Coronary artery (tissue), 2 donors: ENCODE measurements at places on chromosomes 7 and 10.
A peak's percentile ranks its signal among the peaks of the same experiment; 100 is the strongest.

DNA sequence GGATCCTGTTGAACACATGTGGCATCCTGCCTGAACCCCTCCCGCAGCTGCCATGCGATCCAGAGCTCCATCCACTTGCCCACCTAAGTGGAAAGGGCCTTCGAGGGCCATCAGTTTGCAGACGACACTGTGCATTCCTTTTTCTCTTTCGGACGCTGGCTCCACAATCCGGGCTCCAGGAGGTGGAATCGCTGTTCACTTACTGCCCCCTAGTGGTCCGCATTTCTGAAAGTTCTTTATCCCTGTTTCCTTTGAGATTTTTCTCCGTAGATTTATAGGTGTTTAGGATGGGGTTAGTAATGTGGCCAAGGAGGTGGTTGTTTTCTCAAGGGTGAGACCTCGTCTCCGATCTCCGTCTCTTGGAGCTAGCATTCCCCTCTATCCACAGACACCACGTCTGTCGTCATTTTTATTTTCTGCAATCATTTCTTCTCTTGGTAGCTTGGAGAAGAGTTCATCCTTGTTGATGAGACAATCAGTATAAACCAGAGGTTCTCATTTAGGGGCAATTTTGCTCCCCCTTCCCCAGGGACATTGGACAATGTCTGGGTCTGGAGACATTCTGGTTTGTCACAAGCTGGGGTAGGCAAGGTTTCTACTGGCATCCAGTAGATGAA, 204.6 kb downstream of the ARHGAP21 start:
- DNase-seq = no peak

DNA sequence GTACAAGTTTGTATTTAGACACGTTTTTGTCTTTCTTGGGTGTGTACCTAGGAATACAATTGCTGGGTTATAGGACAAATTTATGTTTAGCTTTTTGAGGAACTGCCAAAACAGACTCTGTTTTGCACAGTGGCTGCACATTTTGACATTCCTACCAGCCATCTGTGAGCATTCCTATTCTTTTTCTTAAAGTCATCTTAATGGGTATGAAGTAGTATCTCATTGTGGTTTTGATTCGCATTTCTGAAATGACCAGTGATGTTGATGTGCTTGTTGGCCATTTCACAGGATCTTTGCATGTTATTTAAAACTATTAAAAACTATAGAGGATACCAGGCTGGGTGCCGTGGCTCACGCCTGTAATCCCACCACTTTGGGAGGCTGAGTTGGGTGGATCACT, 32.6 kb upstream of the IL15RA start:
- no peak for DNase-seq

GRCh38 chr10:60417024-60417423, 27.3 kb upstream of the ANK3 start:
- DNase-seq = no peak

GRCh38 chr7:68676813-68677535, 921.3 kb upstream of the AUTS2 start:
- no peak for DNase-seq

DNA sequence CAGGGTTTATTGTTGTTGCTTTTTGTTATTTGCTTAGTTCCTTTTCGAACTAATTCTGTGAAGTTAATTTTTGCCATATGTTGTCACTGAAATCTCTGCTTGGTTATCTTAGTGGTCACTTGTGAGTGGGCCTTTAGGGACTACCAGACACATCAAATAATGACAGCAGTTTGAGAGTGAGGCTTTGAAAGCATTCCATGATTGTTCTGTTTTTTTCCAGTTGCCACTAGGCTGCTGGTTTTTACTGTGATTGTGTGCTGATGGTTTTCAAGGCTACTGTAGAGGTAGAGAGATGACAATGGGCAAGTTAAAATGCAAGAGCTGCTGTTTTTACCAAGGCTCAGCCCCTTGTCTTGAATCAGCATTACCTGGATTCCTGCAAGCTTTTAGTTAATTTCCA, 20.0 kb downstream of the SEPTIN7 start:
- no peak for DNase-seq

DNA sequence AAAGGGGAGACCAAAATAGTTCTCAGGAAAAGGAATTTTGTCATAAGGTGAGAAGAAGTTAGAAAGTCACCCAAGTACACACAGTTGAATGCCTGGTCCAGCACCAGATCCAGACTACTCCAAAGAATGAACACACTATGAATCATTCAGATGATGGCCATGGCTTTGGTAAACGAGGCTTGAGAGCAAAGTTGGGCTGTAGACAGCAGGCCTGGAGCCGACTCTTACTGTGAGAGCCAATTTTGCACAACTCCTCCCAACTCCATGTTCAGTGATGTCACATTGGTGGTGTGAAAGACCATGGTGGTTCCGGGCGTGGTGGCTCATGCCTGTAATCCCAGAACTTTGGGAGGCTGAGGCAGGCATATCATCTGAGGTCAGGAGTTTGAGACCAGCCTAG, 131.6 kb downstream of the PKD1L1 start:
- DNase-seq = no peak

- no peak for DNase-seq
These were observed 7.2 kb upstream of the MBL2 start for GRCh38 chr10:52779541-52780390.

DNA sequence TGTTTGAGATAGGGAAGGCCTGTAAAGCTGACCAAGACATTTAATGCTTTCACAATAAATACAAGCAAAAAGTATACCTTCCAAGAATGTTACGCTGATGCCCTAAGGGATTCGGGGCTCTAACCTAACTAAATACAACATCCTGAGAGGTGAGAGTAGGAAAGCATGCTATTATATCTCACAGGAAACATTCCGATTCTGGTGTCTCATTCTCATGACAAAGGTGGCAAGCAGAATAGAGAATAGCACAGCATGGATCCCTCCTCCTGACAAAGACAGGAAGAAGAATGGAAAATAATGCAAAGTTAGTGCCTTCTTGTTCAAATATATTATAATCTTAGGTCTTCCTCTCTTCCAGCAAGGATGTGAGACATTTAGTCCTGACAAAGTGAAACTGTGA, 504.3 kb downstream of the TFEC start:
- DNase-seq = no peak

- DNase-seq = no peak
These were observed 24.5 kb downstream of the FAM171A1 start for GRCh38 chr10:15346440-15347141.

DNA sequence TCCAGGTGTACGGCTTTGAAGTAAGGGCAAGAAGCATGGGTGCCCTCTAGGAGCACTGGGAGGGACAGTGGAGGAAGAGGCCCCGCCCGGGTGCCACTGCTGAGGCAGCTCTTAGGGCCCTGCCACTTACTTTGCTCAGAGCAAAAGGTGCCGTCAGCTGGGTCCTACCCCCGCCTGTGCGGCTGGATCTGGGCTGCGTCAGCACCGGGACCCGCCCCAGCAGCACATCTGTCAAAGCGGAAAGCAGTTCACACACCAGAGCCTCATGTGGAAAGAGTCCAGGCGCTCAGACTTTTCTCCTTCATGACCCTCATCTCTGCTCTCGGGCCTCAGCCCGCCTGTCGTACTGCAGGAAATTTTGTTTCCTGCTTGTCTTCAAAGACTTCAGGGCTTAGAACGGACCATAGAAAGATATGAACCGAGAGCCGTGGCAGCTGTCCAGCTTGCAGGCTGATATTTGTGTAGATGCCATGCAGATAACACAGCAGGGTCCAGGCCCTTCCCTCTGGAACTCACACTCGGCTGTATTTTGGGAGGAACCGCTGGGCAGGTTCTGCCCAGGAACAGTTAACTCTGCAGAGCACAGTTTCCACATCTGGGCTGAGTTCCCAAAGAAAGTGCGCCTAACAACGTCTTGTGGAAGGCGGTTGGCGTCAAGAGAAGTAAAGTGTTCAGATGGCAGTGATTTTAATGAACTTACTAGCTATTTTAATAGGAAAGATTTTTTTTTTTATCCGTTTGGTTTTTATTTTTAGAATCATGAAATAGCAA, 44.3 kb upstream of the PRKAR1B start:
- peak; percentile 86 for DNase-seq

- DNase-seq = no peak
These were observed 88.2 kb upstream of the TMEM72 start for GRCh38 chr10:44822966-44823365.

DNA sequence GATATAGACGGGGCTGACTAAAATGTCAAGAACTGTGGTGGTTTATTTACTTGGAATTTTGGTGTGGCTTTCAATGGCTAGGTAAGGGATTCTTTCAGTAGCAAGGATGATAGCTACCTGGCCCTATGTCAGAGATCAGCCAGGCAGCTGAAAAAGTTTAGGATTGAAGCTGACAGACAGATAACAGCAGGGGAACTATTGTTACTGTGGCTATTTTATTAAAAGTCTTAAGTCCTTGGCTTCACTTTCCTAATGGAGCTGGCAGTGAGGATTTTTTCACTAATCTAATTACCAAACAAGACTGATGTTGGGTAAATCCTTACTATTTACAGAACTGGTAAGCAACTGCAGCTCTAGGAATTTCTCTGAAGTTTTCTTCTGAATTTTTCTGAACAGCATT, 72.4 kb upstream of the ANLN start:
- no peak for DNase-seq

- no peak for DNase-seq
These were observed 505.1 kb downstream of the TCERG1L start for GRCh38 chr10:130806426-130806825.

GRCh38 chr10:12847361-12847975, 154.0 kb downstream of the CCDC3 start:
- no peak for DNase-seq

DNA sequence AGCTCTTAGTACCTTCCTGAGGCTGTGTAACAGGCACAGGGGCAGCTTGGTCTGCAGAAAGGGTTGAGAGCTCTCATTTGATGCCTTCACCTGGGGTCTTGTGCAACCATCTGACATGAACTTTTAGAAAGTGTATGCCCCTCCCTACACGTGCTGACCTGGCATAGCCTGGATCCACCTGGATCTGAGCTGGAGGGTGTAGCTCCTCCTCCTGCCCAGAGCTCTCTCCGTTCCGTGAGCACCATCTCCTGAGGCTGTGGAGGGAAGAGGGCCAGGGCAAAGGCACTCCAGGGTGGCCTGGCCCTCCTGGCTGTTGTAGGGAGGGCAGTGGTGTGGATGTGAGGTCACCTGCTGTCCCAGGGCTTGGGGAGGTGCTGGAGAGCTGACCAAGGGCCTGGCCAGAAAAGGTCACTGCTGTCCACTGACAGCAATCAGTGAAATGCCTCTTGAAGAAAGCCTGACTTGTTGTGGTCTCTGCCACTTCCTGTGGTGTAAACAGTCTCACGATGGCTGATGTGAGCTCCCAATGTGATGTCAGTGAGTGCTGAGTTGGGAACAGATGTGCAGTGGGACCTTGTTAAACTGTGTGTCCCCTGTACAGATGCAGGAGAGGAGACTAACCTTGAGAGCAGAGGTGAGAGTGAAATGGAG, 23.0 kb downstream of the AMZ1 start:
- no peak for DNase-seq

GRCh38 chr7:72279203-72279602, 132.9 kb downstream of the CALN1 start:
- DNase-seq = no peak

DNA sequence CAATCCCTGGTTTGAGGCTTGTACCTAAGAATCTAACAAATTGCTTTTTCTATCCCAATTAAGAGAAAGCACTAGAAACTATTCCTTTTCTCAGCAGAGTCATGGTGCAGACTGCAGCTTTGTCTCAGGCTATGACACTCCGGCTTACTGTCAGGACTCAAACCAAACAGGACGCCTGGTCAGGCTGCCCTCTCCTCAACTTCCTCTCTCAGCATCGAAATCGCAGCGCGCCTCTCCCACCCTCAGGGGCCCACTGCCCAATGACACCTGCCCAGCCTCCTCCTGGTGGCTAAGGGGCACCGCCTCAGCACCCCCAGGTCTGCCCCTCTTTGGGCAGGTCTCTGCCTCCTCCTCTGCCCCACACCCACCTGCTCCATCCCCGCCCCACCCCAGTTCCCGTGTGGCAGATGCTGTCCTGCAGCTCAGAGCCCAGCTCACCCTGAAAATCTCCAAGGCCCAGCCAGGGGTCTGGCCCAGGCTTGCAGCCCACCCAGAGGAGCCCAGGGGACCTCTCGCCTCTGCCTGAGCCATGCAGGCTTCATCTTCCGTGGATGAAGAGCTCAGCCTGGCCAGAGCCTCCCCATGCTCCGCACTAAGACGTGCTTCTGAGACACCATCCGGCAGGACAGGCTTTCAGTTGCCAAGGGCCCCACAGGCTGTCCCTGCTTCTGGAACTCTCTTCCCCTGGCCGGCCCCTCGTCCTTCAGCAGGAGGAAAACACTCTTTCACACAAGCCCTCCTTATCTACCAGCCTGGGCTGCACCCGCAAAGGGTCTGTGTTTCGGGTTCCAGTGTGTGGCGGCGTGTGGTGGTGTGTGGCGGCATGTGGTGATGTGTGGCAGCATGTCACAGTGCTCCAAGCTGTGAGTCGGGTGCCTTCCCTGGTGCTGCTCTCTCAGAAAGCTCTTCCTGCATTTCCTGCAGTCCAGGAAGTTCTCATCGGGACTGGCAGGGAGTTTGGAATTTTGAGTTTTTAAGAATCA, 16.4 kb upstream of the PTPRN2 start:
- DNase-seq = peak; percentile 61

GRCh38 chr7:75737856-75738603, 711 bp downstream of the HIP1 start:
- DNase-seq = no peak

- no peak for DNase-seq
These were observed 401.0 kb upstream of the NRP1 start for GRCh38 chr10:33735464-33735923.

DNA sequence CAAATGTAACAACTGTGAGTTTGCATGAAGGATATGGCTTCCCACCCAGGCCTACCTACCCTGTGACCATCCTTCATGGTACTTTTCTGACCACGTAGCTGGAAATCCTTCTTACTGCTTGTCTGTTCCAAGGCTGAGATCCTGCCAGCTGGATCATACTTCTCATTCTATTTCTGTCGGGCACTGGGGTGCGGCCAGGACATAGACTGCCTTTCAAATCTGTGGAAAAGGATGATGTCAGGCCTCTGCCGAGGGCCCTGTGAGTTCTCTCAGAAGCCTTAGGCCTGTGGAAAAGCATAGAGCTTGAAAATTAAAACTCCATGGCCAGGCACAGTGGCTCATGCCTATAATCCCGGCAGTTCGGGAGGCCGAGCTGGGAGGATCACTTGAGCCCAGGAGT, 10.0 kb downstream of the VWC2 start:
- DNase-seq = no peak

DNA sequence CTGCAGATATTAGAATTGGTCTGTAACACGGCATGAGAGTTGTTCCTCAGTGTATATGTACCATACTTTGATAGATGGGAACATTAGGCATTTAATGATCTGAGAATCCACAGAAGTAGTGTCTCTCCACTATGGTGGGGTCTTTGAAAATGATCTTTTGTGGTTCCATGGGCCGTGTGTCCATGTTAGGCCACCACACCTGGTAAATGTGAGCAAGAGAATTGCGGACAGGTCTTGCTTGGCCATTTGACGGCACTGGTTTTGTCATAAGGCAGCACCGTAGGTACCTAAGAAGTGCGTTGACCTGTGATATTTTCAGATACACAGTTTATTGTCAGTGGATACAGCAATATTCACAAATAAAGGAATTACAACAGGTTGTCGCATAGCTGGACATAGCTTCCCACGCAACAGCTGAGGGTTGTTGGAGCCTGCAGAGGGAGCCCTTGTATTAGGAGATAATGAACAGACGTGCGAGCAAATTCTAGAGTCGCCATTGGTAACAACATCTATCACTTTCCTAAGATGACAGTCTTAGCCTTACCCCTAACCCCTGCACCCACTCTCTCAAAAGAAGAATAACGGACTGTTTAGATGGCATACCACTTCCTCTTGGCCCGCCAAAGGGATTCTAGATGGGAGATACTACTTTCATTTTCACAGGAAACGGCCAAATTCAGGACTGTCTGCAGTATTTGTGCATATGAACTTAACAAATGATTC, 111.4 kb downstream of the COL28A1 start:
- DNase-seq = no peak

- no peak for DNase-seq
These were observed 293.8 kb upstream of the SEMA3D start for GRCh38 chr7:85480666-85481065.
